T-helper 1 cell (primary cell): ENCODE measurements at places on chromosomes 3 and 15.

DNA sequence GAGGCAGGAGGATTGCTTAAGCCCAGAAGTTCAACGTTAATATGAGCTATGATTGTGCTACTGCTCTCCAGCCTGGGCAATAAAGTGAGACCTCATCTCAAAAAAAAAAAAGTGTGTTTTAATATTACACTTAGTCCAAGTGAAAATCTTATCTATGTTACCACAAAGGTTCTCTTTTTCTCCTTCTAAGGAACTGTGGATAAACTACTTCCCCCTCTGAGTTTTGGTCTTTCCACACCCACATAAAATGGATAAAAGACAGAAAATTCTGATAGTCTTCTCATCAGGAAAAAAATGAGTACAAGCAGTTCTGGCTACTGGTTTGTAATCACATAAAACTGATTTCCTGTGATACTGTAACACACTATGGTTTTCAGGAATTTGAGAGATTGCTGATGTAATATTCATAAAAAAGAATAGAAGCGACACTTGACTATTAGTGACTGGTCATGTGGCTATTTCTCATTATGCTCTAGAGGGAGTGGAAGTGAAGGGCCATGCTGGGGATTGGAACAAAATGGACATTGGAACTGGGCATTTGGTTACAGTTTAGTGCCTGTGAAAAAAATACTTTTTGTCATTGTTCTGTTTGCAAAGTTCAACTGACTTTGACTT lies 68.2 kb downstream of the RYR3 start:
- DNase-seq = no peak

GRCh38 chr3:131712662-131713061 lies 209.9 kb upstream of the MRPL3 start:
- no peak for DNase-seq

DNA sequence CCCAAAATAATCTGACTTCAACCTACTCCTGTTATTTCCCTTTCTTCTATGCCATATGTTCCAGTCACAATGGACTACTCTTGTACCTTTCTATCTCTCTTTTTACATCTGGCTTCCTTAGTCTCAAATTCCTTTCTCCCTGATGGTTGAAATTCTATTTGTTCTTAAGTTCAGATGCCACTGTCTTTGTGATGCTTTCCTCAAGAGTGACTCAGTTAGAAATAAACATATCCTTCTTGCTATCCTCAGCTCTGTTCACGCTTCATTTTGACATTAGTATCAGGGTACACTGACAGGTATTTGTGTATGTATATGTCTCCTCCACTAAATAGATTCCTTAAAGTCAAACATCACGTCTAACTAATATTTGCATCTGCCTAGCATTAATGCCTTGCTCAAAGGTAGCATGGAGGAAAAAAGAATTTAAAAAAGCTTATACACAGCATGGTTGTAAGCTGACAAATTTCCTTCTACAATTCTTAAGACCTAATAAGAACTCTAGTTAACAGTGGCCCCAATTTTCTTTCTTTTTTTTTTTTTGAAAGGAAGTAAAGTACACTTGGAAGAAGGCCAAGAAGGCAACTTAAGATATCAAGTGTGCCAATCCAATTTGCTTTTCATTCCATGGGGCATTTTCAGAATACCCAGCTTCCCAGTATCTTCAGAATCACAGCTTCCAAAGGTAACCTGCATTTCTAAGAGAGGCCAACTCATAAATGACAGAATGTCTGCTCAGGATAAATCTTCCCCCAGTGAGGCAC lies 58.0 kb downstream of the CHAC1 start:
- no peak for DNase-seq

DNA sequence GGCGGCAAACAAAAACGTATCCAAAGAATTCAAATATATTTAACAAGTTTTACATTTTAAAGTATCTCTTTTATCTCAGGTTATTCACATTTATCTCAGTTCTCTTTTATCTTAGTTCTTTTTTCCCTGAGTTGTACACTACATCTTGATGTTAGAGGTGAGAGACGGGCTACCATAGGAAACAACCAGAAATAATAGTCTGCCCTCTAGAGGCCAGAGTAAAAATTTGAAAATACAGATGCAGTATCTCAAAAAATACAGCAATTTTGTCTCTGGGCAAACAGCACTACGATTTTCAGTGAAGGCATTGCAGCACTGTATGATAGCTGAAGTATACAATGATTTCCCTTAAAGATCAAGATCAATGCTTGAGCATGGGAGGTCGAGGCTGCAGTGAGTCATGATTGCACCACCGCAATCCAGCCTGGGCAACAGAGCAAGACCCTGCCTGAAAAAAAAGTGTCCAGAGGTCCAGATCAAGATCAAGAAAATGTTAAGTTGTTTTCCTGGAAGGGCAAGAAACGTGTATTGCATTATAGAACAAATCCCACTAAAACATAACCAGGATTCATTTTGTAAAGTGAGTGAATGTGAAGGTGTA lies 82.6 kb upstream of the ATP11B start:
- no peak for DNase-seq

- no peak for DNase-seq
Measured at GRCh38 chr3:111311709-111312235, 230.2 kb upstream of the CD96 start.

GRCh38 chr3:61868499-61868898 lies 307.1 kb downstream of the PTPRG start:
- no peak for DNase-seq

DNA sequence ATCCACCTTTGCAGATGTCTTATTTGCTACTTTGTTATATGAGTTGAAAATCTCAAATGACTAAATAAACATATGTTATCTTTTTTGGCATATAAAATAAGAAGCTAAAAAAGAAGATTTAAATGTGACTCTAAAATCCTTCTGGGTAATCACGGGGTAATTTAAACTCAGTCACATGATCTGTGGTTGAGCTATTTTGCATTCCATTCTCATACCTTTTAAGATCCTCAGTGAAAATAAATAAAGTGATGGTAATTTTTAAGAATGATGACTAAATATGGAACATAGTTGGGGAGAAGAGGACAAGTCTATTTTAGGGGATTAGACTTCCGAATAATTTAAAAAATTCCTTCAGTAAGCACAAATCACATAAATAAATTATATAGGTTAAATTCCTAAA lies 1076.8 kb downstream of the TUSC7 start:
- no peak for DNase-seq

GRCh38 chr3:99418709-99419108 lies 219.7 kb upstream of the COL8A1 start:
- no peak for DNase-seq

GRCh38 chr15:56042031-56042430 lies 48.6 kb upstream of the NEDD4 start:
- no peak for DNase-seq

DNA sequence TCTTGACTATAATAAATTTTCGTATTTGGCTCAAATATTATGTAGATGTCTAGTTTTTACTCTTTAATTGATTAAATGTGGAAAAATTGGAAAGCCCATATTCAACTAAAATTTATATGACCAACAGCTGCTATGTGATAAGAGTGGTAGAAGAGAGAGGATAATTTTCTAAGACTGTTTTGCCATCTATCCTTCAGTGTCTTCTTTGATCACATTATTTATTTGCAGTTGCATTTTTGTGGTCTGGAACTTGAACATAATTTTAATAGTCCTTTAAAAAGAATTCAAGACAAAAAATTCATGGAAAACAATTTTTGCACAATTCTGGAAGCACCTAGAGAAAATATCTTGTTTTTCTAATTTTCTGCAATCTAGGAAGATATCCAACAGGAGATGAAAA lies 213.3 kb upstream of the THBS1 start:
- DNase-seq = no peak

DNA sequence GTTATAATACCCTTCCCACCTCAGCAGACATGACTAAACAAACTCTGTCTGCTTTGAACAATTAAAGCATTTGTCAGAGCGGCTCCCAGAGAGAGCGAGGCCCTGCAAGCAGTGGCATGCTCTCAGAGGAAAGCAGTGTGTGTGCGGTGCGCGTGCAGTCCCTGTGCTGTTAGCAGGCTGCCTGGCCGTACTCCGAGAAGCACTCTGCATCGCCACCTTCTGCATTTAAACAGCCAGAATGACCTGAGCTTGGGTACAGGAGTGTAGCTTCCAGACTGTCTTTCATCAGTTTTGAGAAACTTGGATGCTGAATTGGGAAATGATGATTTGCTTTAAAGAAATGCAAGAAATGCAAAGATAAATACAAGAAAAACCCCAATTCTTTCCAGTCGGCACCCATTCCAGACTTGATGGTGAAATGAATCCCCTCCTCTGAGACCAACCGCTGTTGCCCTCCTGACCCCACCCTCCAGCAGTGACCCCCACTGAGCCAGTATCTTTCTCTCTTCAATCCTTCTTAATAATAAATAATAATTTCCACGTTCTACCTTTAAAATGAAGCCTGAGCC lies 113.5 kb downstream of the VGLL4 start:
- DNase-seq = no peak

DNA sequence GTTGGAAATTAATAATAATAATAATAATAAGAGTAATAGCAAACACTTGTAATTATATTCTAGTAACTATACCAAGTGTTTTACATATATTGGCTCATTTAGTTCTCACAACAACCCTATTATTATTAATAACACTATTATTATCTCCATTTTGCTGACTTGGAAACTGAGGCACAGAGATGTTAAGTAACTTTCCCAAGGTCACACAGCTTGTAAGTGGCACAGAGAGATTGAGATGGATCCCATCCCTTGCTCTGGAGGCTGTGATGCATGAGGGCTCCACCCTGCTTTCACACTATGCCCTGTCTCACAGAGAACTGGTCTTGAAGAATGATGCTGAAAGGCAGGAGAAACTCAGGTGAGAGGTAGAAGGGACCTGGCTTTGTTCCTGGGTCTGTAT lies 31.9 kb downstream of the TRIM42 start:
- no peak for DNase-seq

- no peak for DNase-seq
Measured at GRCh38 chr3:23533596-23533995, 272.2 kb upstream of the UBE2E1 start.

- no peak for DNase-seq
Measured at GRCh38 chr15:50095938-50096821, 22.9 kb downstream of the ATP8B4 start.

GRCh38 chr15:79067072-79067833 lies 23.3 kb downstream of the RASGRF1 start:
- no peak for DNase-seq

- no peak for DNase-seq
Measured at GRCh38 chr3:28836199-28836598, 444.7 kb upstream of the RBMS3 start.

GRCh38 chr3:120555657-120556509 lies 40.3 kb upstream of the NDUFB4 start:
- DNase-seq = no peak
